ENCODE measurements at places on chromosomes 13 and 19.

GRCh38 chr13:24557081-24557480, 44.5 kb upstream of the PARP4 start:
- no peak for DNase-seq

GRCh38 chr13:32553720-32554119, 15.1 kb upstream of the N4BP2L2 start:
- no peak for DNase-seq

DNA sequence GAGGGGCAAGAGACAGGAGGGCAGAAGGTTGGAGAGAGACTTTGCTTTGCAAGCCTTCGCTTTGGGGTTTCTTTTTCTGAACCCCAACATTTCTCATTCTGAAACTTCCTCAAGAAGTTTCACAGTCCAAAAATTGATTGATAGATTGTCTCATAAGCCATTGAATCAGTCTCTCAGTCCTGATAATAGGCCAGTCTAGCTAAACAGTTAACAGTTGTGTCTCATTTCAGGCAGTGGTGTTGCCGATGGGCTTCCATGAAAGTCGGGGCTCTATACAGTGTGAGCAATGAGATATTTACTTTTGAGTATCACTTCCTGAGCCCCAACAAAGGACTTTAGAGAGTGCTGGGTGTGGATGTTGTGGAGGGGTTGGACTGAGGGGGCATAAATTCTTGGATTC, 26.5 kb upstream of the SPRY2 start:
- DNase-seq: no peak

- DNase-seq: no peak
These were observed 4.3 kb downstream of the SPRED3 start for GRCh38 chr19:38392707-38393308.

- DNase-seq: no peak
These were observed 257.8 kb downstream of the TBC1D4 start for GRCh38 chr13:75224053-75224742.

DNA sequence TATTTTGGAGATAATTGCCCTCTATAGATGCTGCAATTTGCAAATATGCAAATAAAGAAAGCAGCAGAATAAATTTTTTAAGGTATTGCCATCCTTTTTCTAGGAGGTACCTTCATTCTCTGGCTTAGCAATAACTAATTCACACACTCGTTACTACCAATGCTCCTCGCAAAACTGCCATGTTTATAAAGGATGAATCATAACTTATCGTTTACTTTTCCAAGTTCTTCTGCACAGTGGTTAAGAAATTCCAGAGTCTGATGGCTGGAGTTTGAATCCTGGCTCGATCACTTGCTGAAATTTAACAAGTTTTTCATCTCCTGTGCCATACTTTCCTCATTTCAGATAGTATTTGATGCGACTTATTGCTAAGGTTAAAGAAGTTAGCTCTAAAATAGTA, 708.6 kb upstream of the KLHL1 start:
- DNase-seq: no peak

- DNase-seq: no peak
These were observed 143.3 kb downstream of the MAB21L1 start for GRCh38 chr13:35333157-35333556.

DNA sequence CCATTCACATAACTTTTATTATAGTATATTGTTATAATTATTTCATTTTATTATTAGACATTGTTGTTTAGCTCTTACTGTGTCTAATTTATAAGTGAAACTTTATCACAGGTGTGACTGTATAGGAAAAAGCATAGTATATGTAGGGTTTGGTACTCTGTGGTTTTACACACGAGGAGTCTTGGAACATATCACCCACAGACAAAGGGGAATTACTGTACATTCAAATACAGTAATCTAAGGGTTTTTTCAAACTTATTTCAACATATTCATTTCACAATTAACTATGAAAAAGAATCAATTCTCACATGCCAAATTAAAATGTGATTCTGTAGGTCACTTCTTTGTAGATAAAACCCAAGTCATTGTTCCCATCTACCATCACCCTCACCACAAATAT, 46.0 kb downstream of the RBM26 start:
- no peak for DNase-seq

- DNase-seq: no peak
These were observed 262.7 kb downstream of the DLEU7 start for GRCh38 chr13:50580684-50581305.

DNA sequence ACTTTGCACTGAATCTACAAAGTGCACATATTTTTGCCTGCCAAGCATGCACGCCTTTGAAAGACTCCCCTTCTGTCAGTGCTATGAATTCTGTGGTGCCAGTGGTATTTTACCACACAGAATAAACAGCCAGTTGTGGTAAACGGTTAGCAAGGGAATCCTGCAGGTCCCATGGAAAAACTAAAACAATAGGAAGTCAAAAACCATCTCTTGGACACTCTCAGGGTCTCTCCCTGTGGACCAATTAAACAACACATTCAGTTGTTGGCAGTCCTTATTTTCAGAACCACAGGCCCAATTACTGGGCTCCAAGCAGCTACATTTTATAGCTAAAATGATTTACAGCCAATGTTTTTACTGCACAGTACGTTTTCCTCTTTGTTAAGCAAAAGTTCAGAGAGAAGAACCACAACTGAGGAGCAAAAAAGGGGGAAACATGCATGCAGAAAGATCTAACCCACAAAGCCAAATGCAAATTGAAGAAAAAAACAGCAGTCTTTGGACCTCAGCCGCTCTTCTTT, 116.9 kb downstream of the KCTD12 start:
- no peak for DNase-seq

DNA sequence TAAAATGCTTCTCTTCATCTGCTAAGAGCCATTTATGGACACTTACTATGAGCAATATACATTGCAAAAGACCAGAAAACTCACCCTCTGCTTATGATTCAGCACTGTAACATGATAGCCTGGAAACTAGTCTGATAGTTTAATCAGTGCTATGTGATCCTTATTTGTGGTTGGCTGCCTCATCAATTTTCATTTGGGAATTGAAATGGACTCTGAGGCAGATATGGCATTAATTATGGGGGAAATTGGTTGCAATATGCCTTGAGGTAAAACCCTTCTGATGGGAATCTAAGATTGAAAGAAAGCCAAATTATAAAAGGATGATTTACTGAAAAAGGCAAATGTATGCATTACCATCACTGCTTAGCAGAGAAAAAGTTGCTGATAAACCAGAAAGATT, 33.5 kb downstream of the FAM216B start:
- DNase-seq: no peak

- DNase-seq: peak; percentile 45
These were observed 39.6 kb downstream of the SHISA2 start for GRCh38 chr13:26011996-26012821.

GRCh38 chr19:45824041-45824471, 8.9 kb upstream of the RSPH6A start:
- DNase-seq: no peak

DNA sequence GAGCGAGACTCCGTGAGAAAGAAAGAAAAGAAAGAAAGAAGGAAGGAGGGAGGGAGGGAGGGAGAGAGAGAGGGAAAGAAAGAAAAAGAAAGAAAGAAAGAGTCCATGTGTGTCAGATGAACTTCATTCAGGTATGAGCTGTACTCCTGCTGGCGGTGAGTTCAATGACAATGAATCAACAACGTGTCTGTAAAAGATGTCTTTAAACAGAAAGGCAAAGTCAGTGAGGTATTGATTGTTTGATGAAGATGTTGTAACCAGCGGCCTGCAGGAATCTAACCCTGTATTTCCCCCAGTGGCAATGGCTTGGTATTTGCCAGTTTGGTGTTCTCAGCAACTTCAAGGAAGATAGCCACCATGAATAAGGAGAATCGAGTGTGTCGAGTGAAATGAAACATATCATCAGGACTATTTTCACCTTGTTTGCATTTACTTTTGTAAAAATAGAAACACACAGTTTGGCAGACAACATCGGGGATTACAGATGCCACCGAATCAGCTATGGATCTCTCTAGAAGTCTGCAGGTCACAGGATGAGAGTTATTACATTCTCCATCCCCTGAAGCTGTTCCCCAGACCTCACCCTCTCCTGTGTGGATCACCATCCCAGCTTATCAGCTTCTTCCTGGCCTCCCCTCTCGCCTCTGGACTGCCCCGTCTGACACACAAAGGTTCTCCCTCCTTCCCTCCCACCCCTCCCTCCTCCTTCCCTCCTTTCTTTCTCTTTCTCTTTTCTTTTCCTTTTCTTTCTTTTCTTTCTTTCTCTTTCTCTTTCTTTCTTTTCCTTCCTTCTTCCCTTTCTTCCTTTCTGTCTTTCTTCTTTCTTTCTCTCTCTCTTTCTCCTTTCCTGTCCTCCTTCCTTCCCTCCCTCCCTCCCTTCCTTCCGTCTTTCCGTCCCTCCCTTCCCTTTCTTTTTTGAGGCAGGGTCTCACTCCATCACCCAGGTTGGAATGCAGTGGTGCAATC, 8.2 kb upstream of the SBK3 start:
- DNase-seq: no peak

DNA sequence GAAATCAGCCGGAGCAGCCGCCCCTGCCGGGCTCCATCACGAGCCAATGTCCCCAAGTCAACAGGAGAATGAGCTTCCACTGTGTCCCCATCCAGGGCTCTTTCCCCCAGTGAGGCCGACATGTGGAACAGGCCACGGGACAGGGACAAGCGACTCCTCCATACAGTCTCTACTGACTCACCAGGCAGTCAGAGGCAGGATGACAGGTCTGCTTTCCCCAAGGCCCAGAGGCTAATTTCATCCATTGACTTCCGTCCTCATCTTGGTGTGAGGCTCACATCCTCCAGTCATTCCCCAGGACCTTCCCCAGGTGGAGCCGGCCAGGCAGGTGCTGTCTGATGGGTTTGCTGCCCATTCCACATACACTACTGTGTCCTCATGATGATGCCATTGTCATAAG, 3.5 kb downstream of the CEACAM6 start:
- no peak for DNase-seq

- DNase-seq: no peak
These were observed 50.4 kb upstream of the CALM3 start for GRCh38 chr19:46550684-46551083.

- DNase-seq: peak; percentile 13
These were observed 798 bp downstream of the SLC1A5 start for GRCh38 chr19:46787331-46788261.

- DNase-seq: peak; percentile 74
These were observed 38.3 kb downstream of the TMED1 start for GRCh38 chr19:10797541-10798256.

DNA sequence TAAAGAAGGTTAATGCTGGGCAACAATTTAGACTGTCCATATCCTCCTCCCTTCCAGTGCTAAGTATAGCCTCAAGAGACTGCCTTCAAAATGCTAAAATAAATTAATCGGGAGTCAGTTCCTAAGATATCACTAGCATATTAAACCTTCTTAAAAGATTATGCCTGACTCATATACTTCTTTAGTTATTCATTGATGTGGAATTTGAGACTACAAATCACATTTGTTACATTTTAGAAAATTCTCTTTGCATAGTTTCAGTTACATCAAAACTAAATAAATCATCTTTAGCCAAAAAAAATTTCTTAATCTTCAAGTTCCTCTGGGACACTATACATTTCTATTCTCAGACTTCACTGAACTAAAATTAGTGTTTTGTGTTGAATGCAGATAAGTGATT, 769.1 kb downstream of the PCDH9 start:
- no peak for DNase-seq

GRCh38 chr19:29260477-29261317, 47.7 kb upstream of the UQCRFS1 start:
- no peak for DNase-seq

DNA sequence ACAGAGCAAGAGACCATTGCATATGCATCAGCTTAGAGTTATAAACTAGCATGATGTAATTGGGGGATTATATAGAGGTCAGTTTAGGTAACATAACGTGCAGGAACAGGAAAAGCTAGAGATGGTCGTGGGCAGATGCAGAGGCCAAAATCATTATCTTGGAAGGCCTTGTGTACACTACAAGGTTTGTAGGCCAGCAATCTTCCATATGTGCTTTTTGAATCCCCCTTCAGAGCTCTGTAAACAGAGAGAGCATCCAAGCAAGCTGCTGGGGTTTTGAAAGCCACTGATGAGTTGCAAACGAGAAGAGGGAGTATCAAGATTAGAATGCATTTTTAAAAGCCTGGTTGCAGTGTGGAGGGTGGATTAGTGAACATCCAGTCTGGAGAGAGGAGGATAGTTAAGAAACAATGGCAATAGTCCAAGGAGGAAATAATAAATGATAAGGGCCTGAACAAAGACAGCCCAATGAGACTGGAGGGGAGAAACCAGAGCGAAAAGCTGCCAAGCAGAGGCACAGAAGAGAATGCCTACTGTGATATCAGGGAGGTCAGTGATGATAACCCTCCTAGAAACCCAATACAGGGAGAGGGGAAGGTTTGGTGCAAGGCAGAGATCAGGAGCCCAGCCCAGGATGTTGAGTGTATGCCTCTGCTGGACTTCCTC, 109.6 kb downstream of the ZAR1L start:
- DNase-seq: no peak

DNA sequence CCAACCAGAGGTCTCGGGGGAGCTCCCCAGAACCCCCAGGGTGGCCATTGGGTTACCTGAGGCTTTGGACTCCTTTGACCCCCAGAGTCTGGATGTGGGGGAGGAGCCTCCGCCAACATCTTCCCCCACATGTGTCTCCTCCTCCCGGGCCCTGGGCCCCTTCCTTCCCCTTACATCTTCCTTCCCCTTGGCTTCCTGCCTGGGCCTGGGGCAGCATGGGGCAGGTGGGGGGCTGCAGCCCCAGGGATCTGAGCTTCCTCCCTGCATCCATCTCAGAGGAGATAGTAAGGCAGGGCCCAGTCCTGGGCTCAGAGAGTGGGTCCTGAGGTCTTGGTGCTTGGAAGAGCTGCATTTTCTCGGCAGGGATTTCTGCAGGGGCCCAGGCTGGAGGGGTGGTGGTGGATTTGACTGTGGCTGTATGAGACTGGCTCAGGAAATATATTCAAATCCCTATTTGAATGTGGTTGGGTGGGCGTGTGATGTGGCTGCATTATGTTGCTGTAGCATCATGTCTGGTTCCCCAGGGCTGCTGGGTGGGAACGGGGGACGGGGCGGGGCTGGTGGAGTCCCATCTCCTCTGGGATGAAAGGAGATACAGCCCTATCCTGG, 919 bp downstream of the VAV1 start:
- peak; percentile 29 for DNase-seq

GRCh38 chr13:95535243-95535642, 17.3 kb upstream of the CLDN10 start:
- DNase-seq: no peak

- peak; percentile 88 for DNase-seq
These were observed 2.5 kb downstream of the PRR12 start for GRCh38 chr19:49593233-49594113.
